ENCODE measurements at places on chromosomes 7 and 10.

DNA sequence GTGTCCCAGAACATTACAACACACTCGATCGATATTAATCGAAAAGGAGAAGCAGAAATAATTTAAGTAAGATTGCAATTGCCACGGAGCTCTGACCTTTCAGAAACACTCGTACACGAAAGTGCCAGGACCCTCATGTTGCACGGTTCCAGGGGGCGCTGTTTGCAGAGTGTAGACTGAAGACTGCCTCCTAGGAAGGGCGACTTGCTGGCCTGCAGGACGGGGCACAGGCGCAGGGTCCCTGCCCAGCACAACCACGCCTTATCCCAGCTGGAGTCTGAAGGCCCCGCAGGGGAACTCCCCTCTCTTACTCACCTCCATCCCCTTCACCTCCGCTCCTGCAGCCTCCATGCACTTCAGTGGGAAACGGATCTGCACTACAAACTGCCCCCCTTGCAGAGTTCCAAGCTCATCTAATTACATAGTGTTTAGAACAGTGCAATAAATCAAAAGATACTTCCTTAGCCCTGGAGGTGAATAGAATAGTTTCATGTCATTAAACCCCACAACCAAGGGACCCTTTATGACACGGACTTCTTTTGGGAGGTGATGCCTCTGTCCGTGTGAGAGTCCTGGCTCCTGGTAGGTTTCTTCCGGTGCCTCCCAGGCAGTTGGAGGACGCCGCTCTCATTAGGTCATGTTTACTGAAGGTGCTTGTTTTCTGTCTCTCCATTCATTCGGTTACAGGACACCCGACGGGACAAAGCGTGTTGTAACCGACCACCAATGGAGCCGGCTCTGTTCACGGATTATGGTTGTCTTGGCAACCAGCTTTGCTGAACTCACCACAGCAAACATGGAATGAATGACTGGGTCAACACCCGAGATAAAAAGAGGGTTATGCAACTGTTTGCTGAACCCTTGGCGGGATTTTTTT is 262.2 kb downstream of the BAMBI start:
- no peak for DNase-seq

- no peak for DNase-seq
These were observed 256.1 kb upstream of the C7orf33 start for GRCh38 chr7:148334441-148334956.

DNA sequence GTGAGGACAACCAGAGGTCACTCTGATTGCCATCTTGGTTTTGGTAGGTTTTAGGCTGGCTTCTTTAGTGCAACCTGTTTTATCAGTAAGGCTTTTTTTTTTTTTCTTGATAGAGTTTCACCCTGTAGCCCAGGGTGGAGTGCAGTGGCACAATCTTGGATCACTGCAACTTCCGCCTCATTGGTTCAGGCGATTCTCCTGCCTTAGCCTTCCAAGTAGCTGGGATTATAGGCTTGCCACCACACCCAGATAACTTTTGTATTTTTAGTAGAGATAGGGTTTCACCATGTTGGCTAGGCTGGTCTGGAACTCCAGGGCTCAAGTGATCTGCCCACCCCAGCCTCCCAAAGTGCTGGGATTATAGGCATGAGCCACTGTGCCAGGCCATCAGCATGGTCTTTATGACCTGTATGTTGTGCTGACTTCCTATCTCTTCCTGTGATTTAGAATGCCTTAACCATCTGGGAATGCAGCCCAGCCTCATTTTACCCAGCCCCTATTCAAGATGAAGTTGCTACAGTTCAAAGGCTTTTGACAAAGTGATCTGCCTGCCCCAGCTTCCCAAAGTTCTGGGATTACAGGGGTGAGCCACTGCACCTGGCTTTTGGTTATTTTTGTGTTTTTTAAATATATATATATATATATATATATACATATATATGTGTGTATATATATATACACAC is 7.0 kb upstream of the ZNF425 start:
- DNase-seq: no peak

GRCh38 chr7:43647673-43648472 is 65.0 kb downstream of the STK17A start:
- peak; percentile 66 for DNase-seq

DNA sequence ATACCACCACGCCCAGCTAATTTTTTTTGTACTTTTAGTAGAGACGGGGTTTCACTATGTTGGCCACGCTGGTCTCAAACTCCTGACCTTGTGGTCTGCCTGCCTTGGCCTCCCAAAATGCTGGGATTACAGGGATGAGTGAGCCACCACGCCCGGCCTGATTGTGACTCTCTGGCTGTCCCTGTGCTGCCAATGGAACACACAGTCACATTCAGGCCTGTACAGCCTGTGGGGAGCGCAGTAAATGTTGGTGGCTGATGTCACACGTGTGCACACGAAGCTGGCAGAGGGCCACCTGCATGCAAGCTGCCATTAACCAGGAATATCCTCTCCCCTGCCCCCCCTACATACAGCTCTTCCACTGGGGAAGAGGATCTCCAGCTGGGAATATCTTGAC is 22.1 kb downstream of the POLL start:
- no peak for DNase-seq

GRCh38 chr7:125383324-125383723 is 453.7 kb upstream of the POT1 start:
- no peak for DNase-seq

GRCh38 chr7:78203042-78203720 is 404.6 kb downstream of the PHTF2 start:
- no peak for DNase-seq

GRCh38 chr7:46930366-46930765 is 651.5 kb downstream of the TNS3 start:
- DNase-seq: no peak

DNA sequence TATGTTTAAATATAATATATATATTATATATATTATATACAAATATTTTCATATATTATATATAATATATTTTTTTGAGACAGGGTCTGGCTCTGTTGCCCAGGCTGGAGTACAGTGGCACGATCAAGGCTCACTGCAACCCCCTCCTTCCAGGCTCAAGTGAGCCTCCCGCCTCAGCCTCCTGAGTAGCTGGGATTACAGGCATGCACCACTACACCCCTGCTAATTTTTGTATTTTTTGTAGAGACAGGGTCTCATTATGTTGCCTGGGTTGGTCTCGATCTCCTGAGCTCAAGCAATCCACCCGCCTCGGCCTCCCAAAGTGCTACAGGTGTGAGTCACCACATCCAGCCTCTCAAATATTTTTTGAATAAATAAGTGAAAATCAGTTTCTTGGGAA is 215.5 kb downstream of the GATA3 start:
- no peak for DNase-seq

Data from dorsolateral prefrontal cortex (tissue), 122 donors.